ENCODE measurements at places on chromosomes 3 and 15.

DNA sequence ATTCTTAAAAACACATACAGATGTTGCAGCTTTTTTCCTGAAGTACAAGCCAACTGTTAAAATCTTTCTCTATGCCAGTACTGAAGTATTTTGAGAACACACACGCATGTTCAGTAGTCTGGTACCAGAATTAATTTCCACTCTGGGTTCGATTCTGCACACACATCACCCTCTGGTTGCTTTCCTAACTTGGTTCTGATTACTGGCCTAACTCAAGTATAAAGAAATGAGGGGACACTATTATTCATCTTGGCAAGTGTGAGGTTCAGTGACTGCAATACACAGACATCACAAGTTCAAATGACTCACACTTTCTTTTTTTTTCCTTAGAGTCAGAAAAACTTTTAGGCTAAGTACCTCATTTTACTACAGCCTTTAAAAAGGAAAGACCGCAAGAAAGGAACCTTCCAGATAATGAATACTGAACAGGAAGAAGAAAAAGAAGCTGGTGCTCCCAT is 37.4 kb upstream of the LDHAL6B start:
- DNase-seq: no peak

GRCh38 chr3:175552929-175553328 is 693.8 kb downstream of the NAALADL2 start:
- DNase-seq: no peak

DNA sequence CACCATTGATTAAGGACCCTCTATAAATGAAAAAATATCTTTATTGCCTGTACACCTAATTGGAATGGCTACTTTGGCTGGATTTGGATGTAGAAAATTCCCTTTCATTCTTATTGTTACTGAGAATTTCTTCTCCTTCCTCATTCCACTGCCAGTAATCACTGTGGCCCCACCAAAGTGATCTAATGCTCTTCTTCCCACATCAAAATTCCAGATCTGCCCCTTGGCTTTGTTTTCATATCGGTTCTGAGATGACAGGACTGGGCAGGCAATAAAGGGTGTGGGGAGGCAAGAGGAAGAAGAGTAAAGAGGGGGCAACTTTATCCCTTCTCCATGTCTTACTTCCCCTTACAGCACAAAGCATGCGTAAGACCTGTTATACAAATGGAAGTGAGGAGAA is 2.1 kb downstream of the ANKUB1 start:
- no peak for DNase-seq

GRCh38 chr15:73711526-73711925 is 27.3 kb downstream of the CD276 start:
- DNase-seq: no peak

GRCh38 chr15:83108266-83109219 is 1.1 kb downstream of the TM6SF1 start:
- no peak for DNase-seq

DNA sequence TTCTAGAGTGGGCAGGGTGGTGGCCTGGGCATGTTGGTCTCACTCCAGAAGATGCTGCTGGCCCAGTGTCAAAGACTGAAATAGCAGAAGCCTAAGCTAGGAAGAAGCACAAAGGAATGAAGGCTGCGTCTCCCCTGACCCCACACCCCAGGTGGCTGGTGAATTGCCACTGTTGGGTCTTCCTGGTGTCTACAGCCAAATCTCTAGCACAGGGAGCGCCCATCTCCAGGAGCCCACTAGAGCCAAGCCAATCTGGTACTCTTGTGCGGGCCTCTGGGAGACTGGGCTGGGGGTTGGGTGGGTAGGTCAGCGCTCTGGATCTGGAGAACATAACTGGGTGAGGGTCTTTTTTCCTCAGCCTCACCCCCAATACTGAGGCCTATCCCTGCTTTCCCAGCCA is 894 bp downstream of the TUSC2 start:
- DNase-seq: no peak
